ENCODE measurements at places on chromosomes 7 and 10.

DNA sequence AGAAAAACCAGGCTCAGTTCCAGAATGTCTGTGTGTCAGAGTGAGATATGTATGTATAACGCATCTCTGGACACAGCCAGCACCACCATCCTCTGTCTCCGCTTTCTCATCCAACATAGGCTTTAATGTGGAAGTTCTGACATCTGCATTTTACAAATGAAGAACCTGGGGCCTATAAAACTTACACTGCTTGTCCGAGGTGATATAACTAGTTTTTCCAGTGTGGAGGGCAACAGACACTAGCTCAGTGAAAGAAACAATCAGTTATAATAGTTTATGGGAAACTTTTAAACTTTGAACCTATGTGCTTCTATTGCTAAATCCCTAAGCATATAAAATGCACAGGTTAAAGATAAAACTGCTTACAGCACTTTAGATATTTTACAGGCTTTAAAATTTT lies 208.7 kb downstream of the CRPPA start:
- no peak overlapping the region for H3K4me3 ChIP-seq
- no peaks in the 10 kb centered on the region for H3K27me3 ChIP-seq
- no peaks in the 10 kb centered on the region for H3K36me3 ChIP-seq

- no peak for DNase-seq
- H3K36me3 ChIP-seq, result peaks cover 26% of the 10 kb centered on the region
- H3K27ac ChIP-seq, result no peak overlapping the region
- H3K4me3 ChIP-seq, result no peak overlapping the region
- no peaks in the 10 kb centered on the region for H3K4me1 ChIP-seq
These were observed 61.1 kb downstream of the VPS50 start for GRCh38 chr7:93293229-93293628.

DNA sequence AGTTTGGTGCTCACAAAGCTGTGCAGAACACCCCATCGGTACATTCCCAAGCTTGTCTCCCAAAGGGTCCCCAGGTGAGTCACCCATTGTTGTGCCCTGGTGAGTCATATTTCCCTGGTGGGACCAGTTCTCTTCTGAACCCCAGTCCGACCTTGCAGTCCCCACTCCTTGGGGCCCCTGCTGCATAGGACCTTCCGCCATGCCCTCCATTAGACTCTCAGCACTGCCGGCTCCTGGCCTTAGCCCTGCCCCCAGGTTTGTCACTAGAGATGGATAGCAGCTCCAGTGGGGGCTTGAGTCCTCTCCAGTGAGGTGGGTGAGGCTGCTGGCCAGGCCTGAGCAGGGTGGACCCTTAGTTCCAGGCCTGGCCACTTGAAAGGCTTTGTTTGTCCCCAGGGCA lies 80.5 kb upstream of the MKI67 start:
- H3K27ac ChIP-seq, result no peak overlapping the region
- no peak overlapping the region for H3K4me3 ChIP-seq
- no peaks in the 10 kb centered on the region for H3K27me3 ChIP-seq
- H3K4me1 ChIP-seq, result peaks cover 12% of the 10 kb centered on the region

- H3K4me1 ChIP-seq, result no peaks in the 10 kb centered on the region
- no peak for DNase-seq
- no peaks in the 10 kb centered on the region for H3K27me3 ChIP-seq
- no peak overlapping the region for H3K27ac ChIP-seq
- H3K4me3 ChIP-seq, result no peak overlapping the region
These were observed 142.3 kb downstream of the MAPK8 start for GRCh38 chr10:48448796-48449195.

DNA sequence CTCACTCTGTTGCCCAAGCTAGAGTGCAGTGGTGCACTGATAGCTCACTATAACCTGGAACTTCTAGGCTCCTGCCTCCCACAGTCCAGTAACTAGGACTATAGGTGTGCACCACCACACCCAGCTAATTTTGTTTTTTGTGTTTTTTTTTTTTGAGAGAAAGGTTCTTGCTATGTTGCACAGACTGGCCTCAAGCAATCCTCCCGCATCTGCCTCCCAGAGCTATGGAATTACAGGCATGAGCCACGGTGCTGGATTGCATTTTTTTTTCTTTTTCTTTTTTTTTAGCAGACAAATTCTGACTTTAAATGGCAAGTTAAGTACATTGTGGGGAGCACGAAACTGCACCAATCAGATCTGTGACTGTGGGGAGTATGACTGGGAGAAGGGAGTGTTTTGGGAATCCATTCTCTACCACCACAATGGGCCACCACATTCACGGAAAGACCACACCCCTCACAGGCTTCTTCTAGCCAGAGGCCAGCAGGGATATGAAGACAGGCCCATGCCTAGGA lies 58.1 kb upstream of the MSMB start:
- no peaks in the 10 kb centered on the region for H3K36me3 ChIP-seq
- no peak overlapping the region for H3K4me3 ChIP-seq
- DNase-seq, result no peak
- H3K27ac ChIP-seq, result no peak overlapping the region
- peaks cover 5% of the 10 kb centered on the region for H3K27me3 ChIP-seq
- peaks cover 10% of the 10 kb centered on the region for H3K4me1 ChIP-seq

GRCh38 chr10:46549171-46550075 lies 7.0 kb downstream of the GPRIN2 start:
- no peak overlapping the region for H3K4me3 ChIP-seq
- no peaks in the 10 kb centered on the region for H3K4me1 ChIP-seq
- peaks cover 2% of the 10 kb centered on the region for H3K27me3 ChIP-seq
- no peaks in the 10 kb centered on the region for H3K36me3 ChIP-seq

- DNase-seq, result no peak
- no peak overlapping the region for H3K27ac ChIP-seq
- H3K27me3 ChIP-seq, result no peaks in the 10 kb centered on the region
- no peaks in the 10 kb centered on the region for H3K36me3 ChIP-seq
These were observed 55.4 kb upstream of the SGMS1 start for GRCh38 chr10:50679149-50679548.

- no peak for DNase-seq
- H3K36me3 ChIP-seq, result no peaks in the 10 kb centered on the region
- no peaks in the 10 kb centered on the region for H3K27me3 ChIP-seq
- no peak overlapping the region for H3K27ac ChIP-seq
These were observed 839.0 kb downstream of the LRMDA start for GRCh38 chr10:76270464-76270863.

DNA sequence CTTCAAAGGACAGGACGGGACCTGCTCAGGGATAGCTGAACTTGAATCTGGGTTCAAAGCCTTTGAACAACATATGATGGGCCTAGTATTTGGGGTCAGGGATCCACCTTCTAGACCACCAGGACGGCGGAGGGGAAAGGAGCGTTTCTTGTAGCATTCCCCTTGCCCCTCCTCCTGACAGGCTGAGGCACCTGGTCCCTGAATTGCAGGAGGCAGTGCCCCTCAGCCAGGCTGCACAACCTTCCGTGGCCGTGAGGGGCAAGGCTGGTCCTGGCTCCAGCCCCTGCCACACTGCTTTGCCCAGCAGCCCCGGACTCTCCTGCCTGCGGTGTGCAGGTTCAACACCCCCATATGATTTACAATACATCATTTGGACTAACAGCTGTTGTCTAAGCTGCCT lies 58.1 kb downstream of the INSIG1 start:
- no peaks in the 10 kb centered on the region for H3K27me3 ChIP-seq
- no peaks in the 10 kb centered on the region for H3K4me1 ChIP-seq
- no peak for DNase-seq
- no peak overlapping the region for H3K4me3 ChIP-seq

DNA sequence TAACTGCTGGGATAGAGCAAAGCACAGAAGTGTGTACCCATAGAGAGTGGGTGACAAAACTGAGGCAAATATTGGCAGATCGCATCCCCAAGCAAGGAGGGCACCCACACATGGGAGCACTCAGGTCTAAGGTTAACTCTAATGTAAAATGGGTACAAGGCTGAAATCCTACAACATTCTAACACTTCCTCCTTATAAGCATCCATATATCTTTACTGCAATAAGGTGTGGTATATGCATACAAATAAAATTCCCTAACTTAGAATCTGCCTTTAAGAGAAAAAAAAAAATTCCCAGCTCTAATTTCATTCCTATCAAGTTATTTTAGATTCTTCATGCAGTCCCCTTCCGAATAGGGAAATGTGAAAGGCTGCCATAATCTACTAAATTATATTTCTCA lies 18.7 kb downstream of the EIF3A start:
- no peak for DNase-seq
- H3K27ac ChIP-seq, result no peak overlapping the region
- H3K36me3 ChIP-seq, result peaks cover 91% of the 10 kb centered on the region
- no peak overlapping the region for H3K4me3 ChIP-seq
- no peaks in the 10 kb centered on the region for H3K27me3 ChIP-seq

- H3K27me3 ChIP-seq, result no peaks in the 10 kb centered on the region
- no peak for DNase-seq
- H3K4me3 ChIP-seq, result no peak overlapping the region
- H3K4me1 ChIP-seq, result no peaks in the 10 kb centered on the region
These were observed 170.4 kb downstream of the ZNF438 start for GRCh38 chr10:30861221-30861620.

- no peak overlapping the region for H3K4me3 ChIP-seq
- H3K27me3 ChIP-seq, result no peaks in the 10 kb centered on the region
- H3K4me1 ChIP-seq, result no peaks in the 10 kb centered on the region
- no peak for DNase-seq
- no peak overlapping the region for H3K27ac ChIP-seq
These were observed 299.1 kb downstream of the LHFPL3 start for GRCh38 chr7:104627516-104627915.

DNA sequence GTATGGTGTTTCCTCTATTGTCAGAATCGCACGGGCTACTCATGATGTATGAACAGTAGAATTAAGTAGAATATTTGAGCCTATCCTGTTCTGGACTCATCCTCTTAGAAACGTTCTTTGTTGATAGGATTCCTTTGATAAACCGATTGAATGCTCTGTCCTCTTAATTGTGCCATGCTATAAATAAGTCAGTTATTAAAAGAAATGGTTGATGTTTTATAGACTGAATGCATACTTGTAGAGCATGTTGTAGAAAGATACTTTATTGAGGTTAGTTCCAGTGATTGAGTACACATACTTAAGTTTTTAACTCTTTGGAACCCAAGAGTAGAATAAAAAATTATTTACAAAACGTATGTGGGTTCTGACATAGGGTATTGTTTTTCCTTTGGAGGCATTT lies 54.9 kb upstream of the HBP1 start:
- H3K27me3 ChIP-seq, result peaks cover 5% of the 10 kb centered on the region
- H3K4me3 ChIP-seq, result no peak overlapping the region
- no peak for DNase-seq
- H3K4me1 ChIP-seq, result no peaks in the 10 kb centered on the region

DNA sequence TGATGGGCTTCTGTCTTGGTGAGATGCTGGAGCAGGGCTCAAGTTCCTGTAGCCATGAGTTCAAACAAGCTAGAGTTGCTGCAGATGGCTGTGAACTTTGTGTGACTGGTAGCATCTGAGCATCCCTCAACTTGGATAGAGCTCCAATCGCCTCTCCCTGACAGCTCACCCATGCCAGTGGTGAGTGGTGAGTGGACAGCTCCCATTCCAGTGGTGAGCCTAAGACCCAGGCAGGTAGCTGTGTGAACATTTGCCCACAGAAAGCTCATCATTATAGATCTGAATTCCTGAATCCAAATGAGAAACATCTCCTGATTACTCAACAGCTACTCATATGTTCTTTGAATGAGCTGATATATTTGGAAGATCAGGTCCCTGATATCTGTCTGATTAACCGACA lies 25.3 kb downstream of the STEAP1B start:
- no peaks in the 10 kb centered on the region for H3K27me3 ChIP-seq
- no peaks in the 10 kb centered on the region for H3K36me3 ChIP-seq
- H3K4me1 ChIP-seq, result no peaks in the 10 kb centered on the region
- H3K4me3 ChIP-seq, result no peak overlapping the region

- no peaks in the 10 kb centered on the region for H3K4me1 ChIP-seq
- no peaks in the 10 kb centered on the region for H3K36me3 ChIP-seq
- H3K27me3 ChIP-seq, result peaks cover 2% of the 10 kb centered on the region
- DNase-seq, result no peak
- no peak overlapping the region for H3K27ac ChIP-seq
- H3K4me3 ChIP-seq, result no peak overlapping the region
These were observed 186.3 kb downstream of the FRMD4A start for GRCh38 chr10:14144451-14144850.

DNA sequence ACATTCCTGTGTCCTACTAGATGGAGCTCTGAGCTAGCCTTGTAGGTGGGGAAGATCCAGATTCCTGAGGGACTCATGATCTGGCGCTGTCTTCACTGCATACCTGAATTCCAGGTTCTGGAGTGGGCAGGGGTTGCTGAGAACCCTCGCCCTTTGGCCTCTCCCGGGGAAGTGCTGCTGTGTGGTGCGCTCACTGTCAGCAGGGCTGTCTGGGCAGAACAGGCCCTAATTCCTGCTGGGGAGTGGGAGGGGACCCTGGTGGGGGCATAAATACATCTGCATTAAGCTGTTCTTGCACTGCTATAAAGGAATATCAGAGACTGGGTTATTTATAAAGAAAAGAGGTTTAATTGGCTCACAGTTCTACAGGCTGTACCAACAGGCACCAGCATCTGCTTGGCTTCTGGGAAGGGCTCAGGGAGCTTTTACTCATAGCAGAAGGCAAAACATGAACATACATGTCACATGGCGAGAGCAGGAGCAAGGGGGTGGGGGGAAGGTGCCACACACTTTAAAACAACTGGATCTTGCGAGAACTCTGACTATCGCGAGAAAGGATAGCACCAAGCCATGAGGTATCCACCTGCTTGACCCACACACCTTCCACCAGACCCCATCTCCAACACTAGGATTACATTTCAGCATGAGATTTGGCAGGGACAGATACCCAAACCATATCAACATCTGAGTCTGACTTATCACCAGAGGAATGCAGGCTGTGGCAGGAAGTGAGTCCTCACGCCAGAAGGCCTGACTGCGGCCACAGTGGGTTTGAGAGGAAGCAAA lies 115.0 kb downstream of the ADCY1 start:
- no peaks in the 10 kb centered on the region for H3K36me3 ChIP-seq
- no peak for DNase-seq
- H3K4me3 ChIP-seq, result no peak overlapping the region
- H3K27ac ChIP-seq, result no peak overlapping the region
- no peaks in the 10 kb centered on the region for H3K4me1 ChIP-seq

GRCh38 chr7:85103357-85103756 lies 83.5 kb downstream of the SEMA3D start:
- no peak overlapping the region for H3K27ac ChIP-seq
- H3K36me3 ChIP-seq, result no peaks in the 10 kb centered on the region
- H3K4me3 ChIP-seq, result no peak overlapping the region
- no peak for DNase-seq

DNA sequence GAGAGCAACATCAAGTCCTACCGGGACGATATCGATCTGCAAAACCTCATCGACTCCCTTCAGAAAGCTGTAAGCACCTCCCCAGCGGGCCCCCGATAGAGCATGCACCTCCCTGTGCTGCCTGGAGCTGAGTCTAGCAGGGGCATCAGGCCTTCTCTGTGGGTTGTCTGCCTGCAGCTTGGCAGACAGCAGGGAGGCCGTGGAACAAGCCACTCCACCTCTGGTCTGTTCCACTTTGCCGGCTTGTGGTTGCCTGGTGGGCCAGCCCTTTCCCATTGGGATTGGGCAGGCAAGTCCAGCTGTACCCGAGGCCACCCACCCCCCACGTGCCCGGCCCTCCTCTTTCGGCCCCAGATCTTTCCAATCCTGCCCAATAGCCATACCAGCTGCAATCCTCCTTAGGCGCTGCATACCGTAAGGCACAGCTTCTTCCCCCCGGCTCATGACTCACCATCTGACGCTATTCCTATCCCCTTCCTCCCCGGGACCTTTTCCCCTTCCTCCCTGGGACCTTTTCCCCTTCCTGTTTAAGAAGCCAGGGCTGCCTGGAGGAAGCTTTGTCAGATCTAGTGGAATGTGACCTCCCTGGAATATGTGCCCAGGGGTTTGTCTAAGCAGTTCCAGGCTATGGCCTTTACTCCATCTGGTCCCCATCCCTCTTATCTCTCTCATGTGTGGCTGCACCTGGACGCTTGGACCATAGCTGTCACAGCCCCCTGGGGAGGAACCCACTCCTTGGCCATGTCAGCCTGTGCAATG lies 28.1 kb upstream of the SH2D4B start:
- peaks cover 86% of the 10 kb centered on the region for H3K36me3 ChIP-seq
- H3K27ac ChIP-seq, result no peak overlapping the region
- no peak for DNase-seq
- peaks cover 18% of the 10 kb centered on the region for H3K4me1 ChIP-seq
- H3K4me3 ChIP-seq, result no peak overlapping the region
- H3K27me3 ChIP-seq, result no peaks in the 10 kb centered on the region

Data from CD4-positive, CD25-positive, alpha-beta regulatory T cell (primary cell).